Stimulated activated CD8-positive, alpha-beta memory T cell treated with anti-CD3 and anti-CD28 coated beads, Interleukin-12 subunit alpha, Interleukin-12 subunit beta, amount 100 ng/mL, for 4 hours (primary cell): ENCODE measurements at places on chromosomes 6 and 20.

DNA sequence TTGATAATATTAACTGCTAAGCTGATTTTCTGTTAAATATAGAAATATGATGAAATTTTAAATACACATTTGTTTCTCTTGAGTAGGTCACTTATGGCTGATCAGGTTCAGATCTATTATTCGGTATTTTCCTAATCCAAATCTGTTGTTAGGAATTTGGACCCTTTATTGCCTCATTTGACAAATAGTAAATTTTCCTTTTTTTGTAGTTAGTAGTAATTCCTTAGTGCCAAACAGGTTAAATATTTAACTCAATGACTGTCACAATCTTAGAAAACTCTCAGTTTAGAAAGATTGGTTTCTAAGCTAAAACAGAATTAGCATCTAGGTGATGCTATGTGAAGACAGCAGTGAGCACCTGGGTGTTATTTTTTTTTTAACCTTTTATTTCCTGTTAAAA is 1598.9 kb downstream of the KHDRBS2 start:
- no peak for DNase-seq

GRCh38 chr20:41054847-41055230 is 26.2 kb downstream of the TOP1 start:
- no peak for DNase-seq

GRCh38 chr6:113662688-113663333 is 194.3 kb upstream of the MARCKS start:
- no peak for DNase-seq

DNA sequence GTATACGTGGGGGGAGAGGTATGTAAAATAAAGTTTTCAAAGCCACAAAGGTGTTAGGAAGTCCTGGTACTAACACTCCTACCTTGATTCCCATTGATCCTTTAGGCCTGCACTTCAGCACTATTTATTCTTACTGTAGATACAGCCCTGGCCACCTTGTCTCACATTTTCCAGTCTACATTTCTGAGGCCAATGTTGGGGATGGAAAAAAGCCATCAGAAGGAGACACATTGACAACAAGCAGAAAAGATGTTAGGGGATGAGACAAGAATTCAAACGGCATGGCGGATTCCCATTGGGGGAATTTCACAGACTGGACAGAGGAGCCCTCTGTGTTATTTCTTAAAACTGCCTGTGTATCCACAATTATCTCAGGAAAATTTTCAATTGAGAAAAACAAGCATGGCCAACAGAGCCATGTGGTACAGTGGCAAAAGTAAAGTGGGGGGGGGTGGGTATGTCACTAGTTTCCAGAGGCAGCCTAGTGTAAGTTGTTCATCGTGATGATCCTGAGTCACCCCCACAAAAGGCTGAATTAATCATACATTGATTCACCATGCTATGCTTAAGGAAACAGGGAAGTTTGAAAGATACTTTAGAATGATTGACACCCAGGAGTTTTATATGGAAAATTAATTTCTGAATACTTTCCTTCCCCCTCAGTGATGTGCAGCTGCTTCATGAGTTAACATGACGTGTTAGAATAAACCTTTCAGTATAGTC is 40.5 kb downstream of the RREB1 start:
- DNase-seq, result no peak

DNA sequence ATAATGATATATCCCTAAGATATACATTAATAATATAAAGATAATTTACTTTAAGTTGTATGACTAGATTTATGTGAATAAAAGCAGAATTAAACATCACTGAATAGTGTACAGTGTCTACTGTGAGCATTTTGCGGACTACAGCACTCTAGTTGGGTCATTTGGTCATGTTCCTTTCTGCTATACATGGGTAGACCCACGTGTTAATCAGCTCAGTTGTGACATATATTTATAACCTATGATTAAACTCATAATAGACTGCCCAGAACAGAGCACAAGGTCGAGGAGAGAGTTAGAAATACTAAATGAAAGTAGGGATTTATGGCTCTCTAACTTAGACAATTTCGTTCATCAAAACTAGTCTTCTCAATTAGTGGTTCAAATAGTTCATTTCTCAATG is 852.7 kb downstream of the EPHA7 start:
- no peak for DNase-seq
